ENCODE measurements at places on chromosomes 1 and 21.
A peak's percentile ranks its signal among the peaks of the same experiment; 100 is the strongest.

DNA sequence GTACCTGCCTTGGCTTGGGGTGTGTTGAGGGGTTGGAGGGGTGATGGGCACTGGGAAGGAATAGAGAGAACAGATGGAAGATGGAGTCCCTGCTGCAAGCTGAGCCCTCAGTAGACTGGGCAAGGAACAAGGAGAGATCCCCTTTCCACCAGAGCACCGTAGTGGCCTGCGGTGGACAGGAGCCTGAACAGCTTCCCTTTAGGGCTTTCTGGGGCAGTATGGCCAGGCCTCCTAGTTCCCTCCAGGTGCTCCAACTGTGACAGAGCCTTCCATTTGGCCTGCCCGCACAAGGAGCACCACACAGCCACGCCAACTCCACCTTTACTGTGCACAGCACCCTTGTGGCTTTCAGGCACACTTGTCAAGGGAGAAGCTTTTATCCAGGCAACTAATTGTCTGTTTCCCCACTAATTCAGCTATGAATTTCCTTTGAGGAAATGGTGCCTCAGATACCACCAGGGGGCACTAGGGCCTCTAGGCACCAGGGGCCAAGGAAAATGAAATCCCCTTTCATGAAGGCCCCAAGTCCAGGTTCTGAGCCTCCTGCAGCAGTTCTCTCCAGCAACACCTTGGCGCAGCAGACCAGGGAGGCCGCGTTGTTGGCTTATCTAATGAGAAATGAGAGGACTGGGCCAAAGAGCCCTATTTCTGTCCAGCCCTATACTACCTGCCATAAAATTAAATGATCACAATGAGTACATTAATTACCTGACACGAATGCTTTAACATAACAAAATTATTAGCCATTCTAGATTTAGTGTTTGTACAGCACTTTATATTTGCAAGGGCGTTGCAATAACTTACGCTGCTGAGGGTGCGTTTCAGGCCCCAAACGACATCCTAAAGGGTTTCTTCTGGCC lies 23.1 kb upstream of the ERI3 start:
- DNase-seq, result peak; percentile 37

- no peak for DNase-seq
These were observed 30.5 kb downstream of the IFI16 start for GRCh38 chr1:159040206-159040605.

DNA sequence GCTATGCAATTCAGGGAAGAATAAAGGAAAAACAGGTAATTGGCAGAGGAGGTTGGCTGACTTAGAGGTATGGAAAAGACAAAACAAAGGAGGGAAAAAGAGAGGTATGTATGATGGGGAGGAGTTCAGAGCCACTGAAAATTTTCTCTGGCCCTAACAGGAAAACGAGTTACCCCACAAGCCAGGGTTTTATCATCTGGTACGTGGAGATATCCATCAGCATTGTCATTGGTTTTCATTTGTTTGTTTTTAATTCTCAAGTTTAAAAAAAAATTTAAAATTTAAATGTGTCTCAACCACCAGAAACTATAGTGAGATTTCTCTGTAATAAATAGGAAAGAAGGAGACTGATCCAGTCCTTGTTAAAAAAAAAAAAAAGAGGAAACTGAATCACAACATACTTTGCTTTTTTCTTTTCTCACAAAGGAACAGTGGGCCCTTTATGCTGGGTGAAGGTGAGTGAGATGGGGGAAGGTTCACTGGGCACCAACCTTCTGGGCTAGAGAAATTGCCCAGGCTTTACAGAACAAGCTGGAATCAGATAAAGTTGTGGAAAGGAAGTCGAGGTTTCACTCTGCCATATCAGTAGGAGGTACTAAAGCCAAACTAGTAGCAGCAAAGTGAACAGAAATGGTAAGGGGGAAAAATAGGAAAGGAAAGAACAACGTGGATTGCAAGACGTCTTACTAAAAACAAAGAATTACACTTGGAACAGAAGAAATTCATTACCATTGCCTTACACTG lies 2.7 kb downstream of the IFNAR2 start:
- DNase-seq, result no peak

DNA sequence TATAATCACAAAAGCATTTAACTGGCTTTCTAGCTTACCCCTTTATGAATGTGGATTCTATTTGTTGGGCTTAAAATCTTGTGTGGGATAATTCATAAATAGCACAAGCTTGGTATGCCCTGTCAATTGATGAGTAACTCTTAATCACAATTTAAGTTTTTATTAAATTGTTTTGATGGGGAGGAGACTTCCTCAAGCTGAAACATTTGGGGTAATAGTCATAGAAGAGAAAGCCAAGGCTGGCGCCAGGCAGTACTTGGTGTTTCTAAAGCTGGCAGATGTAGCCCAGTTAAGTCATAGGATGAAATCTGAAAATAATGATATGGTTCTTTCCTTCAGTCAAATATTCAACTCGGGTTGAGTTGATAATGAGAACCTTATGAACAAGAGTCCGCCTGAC lies 167.2 kb downstream of the FMN2 start:
- peak; percentile 51 for DNase-seq

GRCh38 chr1:38274974-38275373 lies 228.4 kb upstream of the POU3F1 start:
- peak; percentile 40 for DNase-seq

GRCh38 chr1:56866656-56867055 lies 12.1 kb downstream of the C8A start:
- peak; percentile 17 for DNase-seq

DNA sequence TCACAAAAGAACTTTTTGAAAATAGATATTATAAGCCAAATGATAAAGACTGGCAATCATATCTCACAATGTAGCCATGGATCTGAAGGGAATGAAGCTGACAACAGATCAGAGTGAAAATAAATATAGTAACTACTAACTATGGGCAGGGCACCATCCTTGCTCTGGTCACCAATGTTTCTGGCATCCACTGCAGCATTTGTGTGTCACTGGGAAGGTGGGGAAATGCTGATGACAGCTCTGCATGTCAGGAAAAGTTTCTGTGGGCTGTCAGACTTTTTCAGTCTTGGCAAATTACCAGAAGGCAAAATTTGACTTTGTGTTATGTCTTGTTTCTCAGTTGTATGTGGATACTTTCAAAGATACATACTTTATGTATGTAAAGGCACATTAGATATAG lies 195.6 kb downstream of the ZNF326 start:
- DNase-seq, result no peak

GRCh38 chr1:192108161-192108560 lies 50.1 kb upstream of the RGS18 start:
- no peak for DNase-seq

DNA sequence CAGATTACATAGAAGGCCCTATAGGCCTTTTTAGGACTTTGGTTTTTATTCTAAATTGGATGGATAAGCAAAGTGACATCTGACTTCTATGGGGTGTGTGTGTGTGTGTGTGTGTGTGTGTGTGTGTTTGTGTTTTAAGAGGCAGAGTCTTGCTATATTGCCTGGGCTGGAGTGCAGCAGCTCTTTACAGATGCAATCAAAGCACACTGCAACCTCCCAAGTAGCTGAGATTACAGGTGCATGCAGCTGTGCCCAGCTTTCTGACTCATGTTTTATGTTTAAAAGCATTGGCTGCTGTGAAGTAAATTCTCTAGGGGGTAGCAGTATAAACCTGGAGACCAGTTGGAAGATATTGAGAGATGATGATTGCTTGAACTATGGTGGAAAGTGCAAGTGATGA lies 12.4 kb upstream of the EVI5 start:
- DNase-seq, result peak; percentile 43

DNA sequence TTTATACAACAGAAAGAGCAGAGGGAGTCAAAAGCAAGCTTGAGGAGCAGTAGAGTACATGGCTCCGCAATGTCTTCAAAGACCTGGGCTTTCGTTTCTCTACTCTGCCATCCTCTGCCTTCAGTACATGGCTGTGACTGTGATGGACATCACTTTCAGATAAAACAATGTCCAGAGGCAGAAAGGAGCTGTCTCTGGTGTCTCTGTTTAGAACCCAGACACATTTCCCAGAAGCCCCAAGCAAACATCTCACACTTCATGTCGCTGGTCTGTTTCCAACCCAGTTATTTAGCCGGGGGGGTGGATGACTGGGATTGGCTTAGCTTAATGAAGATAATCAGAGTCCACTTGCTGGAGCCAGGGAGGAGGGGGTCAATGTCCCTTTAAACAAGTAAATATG lies 25.6 kb downstream of the SGIP1 start:
- DNase-seq, result no peak

DNA sequence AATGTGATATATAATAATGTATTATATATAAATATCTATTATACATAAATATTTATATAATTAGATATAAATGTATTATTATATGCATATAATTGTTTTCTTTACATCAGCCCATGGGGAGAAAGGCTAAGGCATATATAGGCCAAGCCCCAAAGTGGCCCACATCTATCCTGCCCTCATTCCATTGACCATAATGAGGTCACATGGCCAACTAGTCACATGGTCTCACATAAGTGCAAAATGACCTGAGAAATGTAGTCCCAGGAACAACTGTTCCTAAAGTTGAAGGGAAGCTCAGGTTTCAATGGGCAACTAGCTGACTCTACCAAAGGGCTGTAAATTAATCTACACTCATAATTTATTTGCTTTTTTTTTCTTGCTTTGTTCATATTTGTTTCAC lies 14.5 kb upstream of the CCDC185 start:
- no peak for DNase-seq

DNA sequence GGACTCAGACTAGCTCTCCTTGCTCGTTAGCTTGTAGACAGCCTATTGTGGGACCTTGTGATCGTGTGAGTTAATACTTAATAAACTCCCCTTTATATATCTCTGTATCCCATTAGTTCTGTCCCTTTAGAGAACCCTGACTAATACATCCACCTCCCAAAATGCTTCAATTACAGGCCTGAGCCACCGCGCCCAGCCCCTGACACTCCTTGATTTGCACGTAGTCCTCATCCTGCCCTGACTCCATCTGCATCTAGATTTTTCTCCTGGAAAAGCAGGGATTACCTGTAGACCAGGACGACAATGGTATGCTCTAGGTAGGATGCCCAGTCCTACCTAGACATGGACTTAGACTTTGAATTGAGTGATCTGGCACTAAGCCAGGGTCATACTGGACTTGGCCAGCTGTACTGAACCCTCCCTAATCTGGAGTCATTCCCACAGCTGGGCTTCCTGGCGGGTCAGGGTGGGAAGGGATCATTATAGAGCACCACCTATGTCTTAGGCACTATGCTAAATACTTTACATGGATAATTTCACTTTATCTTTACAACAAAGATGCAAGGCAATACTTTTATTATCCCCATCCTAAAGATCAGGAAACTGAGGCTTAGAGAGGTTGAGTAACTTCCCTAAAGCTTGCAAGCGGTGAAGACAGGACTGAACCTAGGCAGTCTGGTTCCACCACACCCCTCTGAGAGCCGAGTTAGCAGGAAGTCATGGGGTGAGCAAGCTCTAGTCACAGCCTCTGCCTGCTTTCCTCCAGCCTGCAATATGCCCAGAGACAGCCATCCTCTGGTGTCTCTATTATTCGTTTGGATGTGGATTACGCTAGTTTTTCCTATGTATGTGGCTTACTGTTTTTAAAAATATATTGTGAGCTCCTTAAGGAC lies 89.4 kb downstream of the DTL start:
- DNase-seq, result no peak

Data from fibroblast of lung (primary cell).